Heart left ventricle (tissue), 16 donors: ENCODE measurements at places on chromosomes 5 and 9. TPM values are rescaled to one million over a fixed set of nuclear protein-coding genes. Genes with fewer than 3 reads are reported as not detected.

DNA sequence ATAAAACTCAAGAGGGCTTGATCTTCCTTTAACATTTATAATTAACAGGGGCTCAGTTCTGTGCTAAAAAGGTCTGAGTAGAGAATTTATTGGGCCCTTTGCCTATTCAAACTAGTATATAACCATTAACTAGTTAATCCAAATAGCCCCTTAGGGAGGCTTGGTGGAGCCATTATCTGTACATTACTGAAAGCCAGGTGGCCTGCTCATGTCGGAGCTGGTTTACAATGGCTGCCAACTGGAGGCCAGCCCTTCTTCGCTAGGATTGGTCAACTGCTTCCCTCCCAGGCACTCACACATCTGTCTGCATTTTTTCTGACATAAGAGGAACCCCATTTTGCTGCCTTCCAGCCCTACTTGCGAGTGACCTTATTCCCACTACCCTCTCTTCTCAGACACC lies 30.4 kb upstream of the NDFIP1 start:
- H3K36me3 ChIP-seq: no peaks in the 10 kb centered on the region
- no peak for DNase-seq
- no peaks in the 10 kb centered on the region for H3K27me3 ChIP-seq

DNA sequence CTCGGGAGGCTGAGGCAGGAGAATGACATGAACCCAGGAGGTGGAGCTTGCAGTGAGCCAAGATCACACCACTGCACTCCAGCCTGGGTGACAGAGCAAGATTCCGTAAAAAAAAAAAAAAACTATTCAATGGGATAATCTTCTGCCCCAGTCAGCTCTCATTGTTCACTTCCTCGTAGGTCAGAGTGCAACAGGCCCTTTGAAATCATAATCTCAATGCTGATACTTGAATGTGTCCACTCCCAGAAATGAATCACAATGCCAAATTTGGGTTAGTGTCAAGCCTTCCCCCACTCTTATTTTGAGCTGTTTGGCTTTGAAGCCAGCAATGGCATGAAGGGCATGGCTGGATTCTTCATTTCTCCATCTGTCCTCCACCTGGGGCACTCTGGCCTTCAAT lies 610.3 kb upstream of the KLF4 start:
- H3K27ac ChIP-seq: no peak overlapping the region
- no peak for DNase-seq
- H3K4me3 ChIP-seq: no peak overlapping the region
- no peaks in the 10 kb centered on the region for H3K27me3 ChIP-seq
- no peaks in the 10 kb centered on the region for H3K36me3 ChIP-seq

- no peaks in the 10 kb centered on the region for H3K4me1 ChIP-seq
- H3K27me3 ChIP-seq: no peaks in the 10 kb centered on the region
- no peaks in the 10 kb centered on the region for H3K36me3 ChIP-seq
- H3K4me3 ChIP-seq: no peak overlapping the region
These were observed 1050.7 kb downstream of the TLE4 start for GRCh38 chr9:80622508-80622907.

DNA sequence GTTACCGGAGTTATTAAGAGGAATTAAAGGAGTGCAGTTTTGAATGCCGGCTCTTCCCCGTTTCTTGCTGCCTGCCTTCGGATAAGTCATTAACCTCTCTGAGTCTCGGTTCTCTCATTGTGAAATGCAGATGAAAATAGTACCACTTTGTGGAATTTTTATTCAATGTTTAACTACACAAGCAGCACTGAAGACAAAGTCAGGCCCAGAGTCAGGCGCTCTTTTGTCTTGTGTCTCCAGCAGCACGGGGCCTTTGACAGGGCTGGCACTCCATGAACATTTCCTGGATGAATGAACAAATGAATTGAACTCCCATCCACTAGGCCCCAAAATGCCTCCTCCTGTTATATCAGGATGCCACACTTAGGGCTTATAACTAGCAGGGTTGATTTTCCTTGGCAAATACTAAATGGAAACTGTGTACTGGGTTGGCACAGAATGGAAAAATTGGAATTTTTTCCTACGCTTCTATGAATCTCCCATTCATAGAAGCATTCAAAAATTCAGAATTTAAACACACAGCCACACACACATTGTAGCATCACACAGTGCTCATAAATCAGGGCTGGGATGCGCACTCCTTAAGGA lies 332.8 kb downstream of the MLLT3 start:
- no peak overlapping the region for H3K4me3 ChIP-seq
- no peaks in the 10 kb centered on the region for H3K27me3 ChIP-seq

DNA sequence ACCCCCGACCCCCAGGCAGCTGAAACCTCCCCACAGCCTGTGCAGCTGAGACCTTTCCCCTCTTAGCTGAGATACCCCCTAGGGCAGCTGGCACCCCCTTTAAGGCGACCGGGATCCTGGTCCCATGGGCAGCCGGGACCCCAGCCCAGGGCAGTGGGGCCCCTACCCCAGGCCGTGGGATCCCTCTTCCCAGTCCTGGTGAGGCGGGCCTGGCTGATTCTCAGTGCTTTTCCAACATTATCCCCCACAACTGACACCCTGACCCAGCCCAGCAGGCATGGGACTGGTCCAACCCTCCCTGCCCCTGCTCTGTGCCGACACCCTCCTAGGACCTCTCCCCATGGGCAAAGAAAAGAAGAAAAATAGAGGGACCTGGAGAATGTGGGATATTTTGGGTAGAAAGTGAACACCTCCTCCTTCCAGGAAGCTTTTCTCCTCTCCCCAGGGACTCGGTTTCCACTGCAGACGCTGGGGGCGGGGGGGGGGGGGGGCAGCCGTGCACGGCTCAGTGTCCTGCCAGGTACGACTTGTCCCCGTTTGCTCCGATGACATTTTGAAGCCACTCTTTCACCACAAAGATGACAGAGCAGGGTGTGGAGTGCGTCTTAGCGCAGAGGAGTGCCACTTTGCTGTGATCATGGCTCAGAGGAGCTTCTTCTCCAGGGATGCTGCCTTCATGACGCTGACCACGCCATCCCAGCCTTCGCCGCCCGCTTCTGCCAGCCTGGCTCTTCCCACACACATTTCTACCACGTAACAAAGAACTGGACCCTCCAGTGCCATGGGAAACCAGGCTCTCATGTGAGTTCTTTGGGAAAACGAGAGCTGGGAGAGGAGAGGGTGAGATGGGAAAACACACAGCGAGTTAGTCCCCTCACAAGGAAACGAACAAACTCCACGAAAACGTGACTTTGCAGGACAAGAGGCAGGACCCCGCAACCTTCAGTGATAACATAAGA lies 47.5 kb downstream of the MRPL36 start:
- no peaks in the 10 kb centered on the region for H3K27me3 ChIP-seq
- no peaks in the 10 kb centered on the region for H3K36me3 ChIP-seq
- H3K27ac ChIP-seq: no peak overlapping the region

GRCh38 chr5:150542933-150543445 lies 35.1 kb downstream of the NDST1 start:
- H3K4me3 ChIP-seq: no peak overlapping the region
- H3K4me1 ChIP-seq: peaks cover 41% of the 10 kb centered on the region
- DNase-seq: no peak
- no peaks in the 10 kb centered on the region for H3K27me3 ChIP-seq
- H3K27ac ChIP-seq: peak overlapping the region; percentile 75

GRCh38 chr5:5340206-5340729 lies 82.2 kb upstream of the ICE1 start:
- peak overlapping the region; percentile 31 for H3K27ac ChIP-seq
- DNase-seq: no peak
- H3K4me3 ChIP-seq: no peak overlapping the region
- H3K27me3 ChIP-seq: no peaks in the 10 kb centered on the region
- H3K4me1 ChIP-seq: no peaks in the 10 kb centered on the region
- H3K36me3 ChIP-seq: no peaks in the 10 kb centered on the region

- H3K27me3 ChIP-seq: no peaks in the 10 kb centered on the region
- peaks cover 16% of the 10 kb centered on the region for H3K36me3 ChIP-seq
- peaks cover 8% of the 10 kb centered on the region for H3K4me1 ChIP-seq
- no peak for DNase-seq
- peak overlapping the region; percentile 61 for H3K4me3 ChIP-seq
- peak overlapping the region; percentile 89 for H3K27ac ChIP-seq
These were observed 960 bp downstream of the CANX start for GRCh38 chr5:179699616-179700237.

DNA sequence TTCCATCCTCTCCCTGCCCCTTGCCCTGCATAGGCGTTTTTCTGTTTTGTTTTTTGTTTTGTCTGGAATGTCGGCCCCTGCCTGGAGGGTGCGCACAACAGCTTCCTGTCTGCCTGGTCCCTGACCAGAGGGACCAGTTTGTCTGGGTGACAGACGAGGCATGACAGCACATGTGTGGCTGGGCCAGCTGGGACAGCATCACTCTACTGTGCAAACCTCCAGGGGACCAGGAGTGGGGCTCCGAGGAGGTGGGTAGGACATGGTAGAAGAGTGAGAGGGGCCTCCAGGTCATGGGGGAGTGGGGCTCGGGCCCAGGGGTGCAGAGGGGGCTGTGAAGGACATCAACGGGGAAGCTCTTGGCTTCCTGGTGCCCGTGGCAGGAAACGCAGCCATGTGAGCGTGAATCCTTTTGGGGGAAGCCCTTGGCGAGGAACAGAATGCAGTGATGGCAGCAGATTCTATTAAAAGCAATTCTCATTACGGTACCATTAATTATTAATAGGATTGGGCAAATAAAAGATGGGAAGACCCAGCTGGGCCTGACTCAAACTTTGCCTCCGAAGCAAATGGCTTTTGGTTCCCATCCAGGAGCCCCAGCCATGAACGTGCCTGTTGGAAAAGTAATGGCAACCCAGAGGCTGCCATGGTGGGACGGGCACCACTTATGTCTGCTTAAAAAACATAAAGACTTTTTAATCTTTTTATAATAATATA lies 184.4 kb upstream of the IER5L start:
- no peaks in the 10 kb centered on the region for H3K36me3 ChIP-seq
- peak; percentile 29 for DNase-seq
- no peaks in the 10 kb centered on the region for H3K4me1 ChIP-seq
- no peak overlapping the region for H3K27ac ChIP-seq
- no peaks in the 10 kb centered on the region for H3K27me3 ChIP-seq
- no peak overlapping the region for H3K4me3 ChIP-seq

DNA sequence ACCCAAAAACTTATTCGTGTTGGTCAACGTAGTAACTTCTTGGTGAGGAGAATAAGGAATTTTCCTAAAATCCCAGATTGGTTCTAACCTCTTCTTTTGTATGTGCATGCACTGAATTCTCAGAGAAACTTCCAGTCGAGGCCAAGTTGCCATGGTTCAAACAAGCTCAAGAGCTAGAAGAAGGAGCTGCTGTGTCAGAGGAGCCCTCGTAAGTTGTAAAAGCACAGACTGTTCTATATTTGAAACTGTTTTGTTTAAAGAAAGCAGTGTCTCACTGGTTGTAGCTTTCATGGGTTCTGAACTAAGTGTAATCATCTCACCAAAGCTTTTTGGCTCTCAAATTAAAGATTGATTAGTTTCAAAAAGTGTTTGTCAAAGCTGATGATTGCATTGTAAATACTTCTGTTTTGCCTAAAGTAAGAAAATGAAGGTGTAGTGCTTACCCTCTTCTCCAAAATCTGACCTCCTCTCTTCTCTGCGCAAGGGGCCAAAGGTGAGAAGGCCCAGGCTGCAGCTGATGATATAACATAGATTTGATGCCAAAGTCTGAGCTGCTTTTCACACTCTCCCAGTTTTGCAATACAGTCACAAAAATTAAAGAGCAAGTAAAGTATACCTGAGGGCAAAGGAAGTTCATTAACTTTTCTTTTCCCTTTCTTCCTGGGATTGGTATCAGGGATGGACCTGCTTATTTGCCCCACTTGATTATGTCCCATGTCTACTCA lies 210.8 kb downstream of the ADAMTSL1 start:
- H3K4me1 ChIP-seq: no peaks in the 10 kb centered on the region
- DNase-seq: no peak
- no peaks in the 10 kb centered on the region for H3K36me3 ChIP-seq
- H3K27ac ChIP-seq: no peak overlapping the region

- no peak overlapping the region for H3K27ac ChIP-seq
- no peaks in the 10 kb centered on the region for H3K36me3 ChIP-seq
- H3K27me3 ChIP-seq: no peaks in the 10 kb centered on the region
- no peak overlapping the region for H3K4me3 ChIP-seq
- DNase-seq: no peak
These were observed 108.1 kb upstream of the IL6ST start for GRCh38 chr5:56102889-56103288.

GRCh38 chr5:169577951-169578350 lies 5.6 kb upstream of the SPDL1 start:
- peaks cover 41% of the 10 kb centered on the region for H3K27me3 ChIP-seq
- H3K36me3 ChIP-seq: no peaks in the 10 kb centered on the region
- H3K4me3 ChIP-seq: no peak overlapping the region
- H3K27ac ChIP-seq: no peak overlapping the region
- H3K4me1 ChIP-seq: no peaks in the 10 kb centered on the region
- no peak for DNase-seq

DNA sequence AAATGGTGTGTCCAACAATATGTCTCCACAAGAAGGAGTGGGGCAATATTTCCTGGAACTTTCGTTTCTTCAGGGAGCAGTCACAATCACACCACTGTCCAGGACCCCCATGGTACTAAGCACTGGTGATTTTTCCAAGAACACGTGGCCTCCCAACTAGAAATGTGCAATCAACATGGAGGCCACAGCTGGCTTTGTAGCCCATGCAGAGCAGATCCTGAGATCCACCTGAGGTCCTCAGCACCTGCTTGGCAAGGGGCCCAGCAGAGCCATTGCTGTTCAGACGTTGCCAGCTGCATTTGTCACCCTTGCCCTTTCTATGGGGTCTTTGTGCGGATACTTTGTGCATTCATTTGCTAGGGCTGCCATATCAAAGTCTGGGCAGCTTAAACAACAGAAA lies 334.5 kb upstream of the IRX4 start:
- H3K4me3 ChIP-seq: no peak overlapping the region
- H3K4me1 ChIP-seq: no peaks in the 10 kb centered on the region
- H3K27me3 ChIP-seq: peaks cover 7% of the 10 kb centered on the region
- no peak overlapping the region for H3K27ac ChIP-seq

- DNase-seq: peak; percentile 60
- peaks cover 81% of the 10 kb centered on the region for H3K4me1 ChIP-seq
- H3K27ac ChIP-seq: peak overlapping the region; percentile 65
- H3K36me3 ChIP-seq: no peaks in the 10 kb centered on the region
These were observed 56.9 kb upstream of the COL15A1 start for GRCh38 chr9:98886691-98887229.

Gene HABP4
- total RNA-seq: 24.3 TPM

Gene TRIM36
- 0.30 TPM for total RNA-seq

Gene SLC4A9
- total RNA-seq: 0.12 TPM

Gene TXNDC8
- total RNA-seq: not detected

Gene G3BP1
- total RNA-seq: 133 TPM

Gene PSMB7
- total RNA-seq: 176 TPM

Gene PCDHGC4
- 3.9 TPM for total RNA-seq

Gene CLTB
- total RNA-seq: 394 TPM

Gene GFRA3
- total RNA-seq: 0.47 TPM

Gene N4BP3
- 2.9 TPM for total RNA-seq
